ENCODE measurements at places on chromosomes 16 and 17.

- DNase-seq, result no peak
These were observed 5.3 kb downstream of the ANKRD11 start for GRCh38 chr16:89484923-89485679.

- DNase-seq, result no peak
These were observed 30.3 kb upstream of the PHOSPHO1 start for GRCh38 chr17:49260817-49261291.

DNA sequence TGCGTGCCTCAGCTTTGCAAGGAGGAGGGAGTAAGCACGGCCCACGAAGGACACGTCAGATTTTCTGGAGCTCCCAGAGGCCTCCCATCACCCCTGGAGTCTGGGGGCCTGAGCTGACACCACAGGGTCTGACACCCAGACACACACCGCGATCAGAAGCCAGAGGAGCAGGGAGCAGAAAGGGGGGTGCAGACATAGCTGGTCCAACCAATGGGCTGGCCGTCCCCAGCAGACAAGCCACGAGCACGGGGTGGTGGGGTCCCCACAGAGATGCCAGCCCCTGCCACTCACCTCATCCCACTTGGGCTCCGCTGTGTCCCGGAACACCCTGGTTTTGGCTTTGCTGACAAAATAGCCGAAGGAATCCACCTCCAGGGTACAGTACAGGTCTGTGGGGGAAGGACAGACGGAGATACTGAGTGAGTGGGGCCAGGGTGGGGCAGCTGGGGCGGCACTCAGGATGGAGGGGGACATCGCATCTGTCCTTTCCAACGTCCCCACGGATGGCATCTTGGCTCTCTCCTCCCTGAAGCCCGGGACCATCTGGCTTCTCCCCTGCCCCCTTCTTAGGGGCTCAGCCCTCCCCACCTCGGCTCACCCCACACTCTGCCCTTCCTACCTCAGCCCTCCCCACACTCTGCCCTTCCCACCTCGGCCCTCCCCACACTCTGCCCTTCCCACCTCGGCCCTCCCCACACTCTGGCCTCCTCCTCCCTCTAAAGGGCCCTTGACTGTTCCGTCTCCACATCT, 53.5 kb downstream of the TIMM22 start:
- DNase-seq, result no peak

DNA sequence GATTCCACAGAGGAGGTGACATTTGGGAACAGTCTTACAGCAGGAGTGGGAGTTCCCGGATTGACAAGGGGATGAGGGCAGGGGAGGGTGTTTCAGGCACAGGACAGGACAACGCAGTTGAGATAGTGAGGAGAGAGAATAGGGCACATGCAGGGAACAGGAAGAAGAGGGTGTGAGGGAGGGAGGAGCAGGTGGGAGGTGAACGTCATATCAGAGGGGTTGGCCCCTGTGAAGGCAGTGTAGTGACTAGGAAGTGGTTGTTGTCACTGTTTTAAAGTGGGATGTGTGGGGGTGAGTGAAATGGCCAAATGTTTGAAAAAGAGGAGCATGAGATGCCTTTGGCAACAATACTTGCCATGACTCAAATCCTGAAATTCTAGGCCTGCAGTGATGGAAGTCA, 12.2 kb downstream of the PRKCB start:
- DNase-seq, result no peak

- no peak for DNase-seq
These were observed 2.9 kb upstream of the MAFG start for GRCh38 chr17:81930142-81931125.

- DNase-seq, result no peak
These were observed 81.5 kb upstream of the TNRC6C start for GRCh38 chr17:77877036-77877435.

- DNase-seq, result no peak
These were observed 23.9 kb downstream of the SLC39A11 start for GRCh38 chr17:73068322-73069153.

All from hematopoietic multipotent progenitor cell treated with erythropoietin and hydrocortisone succinate and interleukin-3 and kit ligand, for 8 days (in vitro differentiated cells).